Spleen (tissue), 13 donors: ENCODE measurements at places on chromosomes 6 and 20. TPM values are rescaled to one million over a fixed set of nuclear protein-coding genes. Genes with fewer than 3 reads are reported as not detected.
A peak's percentile ranks its signal among the peaks of the same experiment; 100 is the strongest.

- DNase-seq, result no peak
- peak overlapping the region; percentile 75 for H3K27ac ChIP-seq
- peaks cover 11% of the 10 kb centered on the region for H3K4me1 ChIP-seq
- H3K36me3 ChIP-seq, result peaks cover 30% of the 10 kb centered on the region
Measured at GRCh38 chr6:106637717-106638341, 8.5 kb downstream of the QRSL1 start.

- H3K27ac ChIP-seq, result no peak overlapping the region
- H3K36me3 ChIP-seq, result peaks cover 17% of the 10 kb centered on the region
- no peak overlapping the region for H3K4me3 ChIP-seq
- H3K27me3 ChIP-seq, result no peaks in the 10 kb centered on the region
Measured at GRCh38 chr6:132498638-132499037, 14.3 kb downstream of the STX7 start.

GRCh38 chr6:118617417-118617816, 34.0 kb downstream of the CEP85L start:
- H3K4me3 ChIP-seq, result no peak overlapping the region
- no peaks in the 10 kb centered on the region for H3K4me1 ChIP-seq
- H3K27ac ChIP-seq, result no peak overlapping the region
- no peaks in the 10 kb centered on the region for H3K27me3 ChIP-seq
- H3K36me3 ChIP-seq, result no peaks in the 10 kb centered on the region

DNA sequence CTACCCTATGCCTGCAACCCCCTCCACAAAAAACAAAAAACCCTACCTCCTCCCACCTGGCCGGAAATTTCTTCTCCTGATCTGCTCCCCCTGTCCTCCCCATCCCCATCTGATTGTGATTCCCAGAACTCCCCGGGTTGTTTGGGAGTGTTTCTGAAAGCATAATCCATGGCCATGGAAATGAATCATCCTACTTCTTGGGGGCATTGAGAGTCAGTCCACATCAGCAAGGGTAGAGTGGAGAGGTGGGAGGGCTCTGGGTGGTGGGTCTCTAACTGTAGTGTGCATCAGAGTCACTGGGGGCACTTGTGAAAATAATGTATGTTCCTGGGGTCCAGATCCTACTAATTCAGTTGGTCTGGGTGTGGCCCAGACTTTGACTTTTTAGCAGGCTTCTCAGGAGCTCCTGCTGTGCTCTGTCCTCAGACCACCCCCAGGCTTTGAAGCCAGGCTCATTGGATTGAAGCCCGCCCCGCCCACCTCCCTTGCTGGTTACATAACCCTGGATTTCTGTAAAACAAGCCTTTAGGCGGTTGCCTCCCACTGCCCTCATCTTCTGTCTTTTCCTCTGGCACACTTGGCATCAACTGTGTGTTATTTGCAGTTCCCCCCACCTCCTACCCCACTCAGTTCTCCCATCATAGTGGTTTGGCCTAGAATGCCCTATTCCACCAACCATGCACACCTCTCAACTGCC, 10.5 kb downstream of the PIGT start:
- H3K4me3 ChIP-seq, result no peak overlapping the region
- peaks cover 64% of the 10 kb centered on the region for H3K36me3 ChIP-seq
- no peak for DNase-seq
- no peaks in the 10 kb centered on the region for H3K4me1 ChIP-seq

DNA sequence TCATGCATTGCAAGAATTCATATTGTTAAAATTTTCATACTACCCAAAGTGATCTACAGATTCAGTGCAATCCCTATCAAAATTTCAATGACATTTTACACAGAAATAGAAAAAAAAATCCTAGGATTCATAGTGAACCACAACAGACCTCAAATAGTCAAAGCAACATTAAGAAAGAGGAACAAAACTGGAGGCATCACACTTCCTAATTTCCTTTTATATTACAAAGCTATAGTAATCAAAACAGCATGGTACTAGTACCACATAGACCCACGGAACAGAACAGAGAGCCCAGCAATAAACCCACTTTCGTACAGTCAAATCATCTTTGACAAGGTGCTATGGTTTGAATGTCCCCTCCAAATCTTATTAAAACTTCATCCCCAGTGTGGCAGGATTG, 39.7 kb downstream of the NTSR1 start:
- H3K27me3 ChIP-seq, result no peaks in the 10 kb centered on the region
- no peak for DNase-seq
- no peak overlapping the region for H3K27ac ChIP-seq
- no peaks in the 10 kb centered on the region for H3K4me1 ChIP-seq
- no peak overlapping the region for H3K4me3 ChIP-seq

GRCh38 chr6:1873781-1874180, 264.1 kb downstream of the FOXC1 start:
- no peak overlapping the region for H3K4me3 ChIP-seq
- H3K27ac ChIP-seq, result no peak overlapping the region
- H3K27me3 ChIP-seq, result no peaks in the 10 kb centered on the region
- no peaks in the 10 kb centered on the region for H3K36me3 ChIP-seq
- H3K4me1 ChIP-seq, result no peaks in the 10 kb centered on the region

GRCh38 chr6:15511248-15512125, 151.3 kb downstream of the DTNBP1 start:
- H3K27me3 ChIP-seq, result no peaks in the 10 kb centered on the region
- no peak overlapping the region for H3K27ac ChIP-seq
- DNase-seq, result peak; percentile 57
- peaks cover 100% of the 10 kb centered on the region for H3K36me3 ChIP-seq
- no peak overlapping the region for H3K4me3 ChIP-seq
- peaks cover 11% of the 10 kb centered on the region for H3K4me1 ChIP-seq

GRCh38 chr6:132147530-132148011, 196.4 kb upstream of the CCN2 start:
- H3K36me3 ChIP-seq, result no peaks in the 10 kb centered on the region
- no peaks in the 10 kb centered on the region for H3K27me3 ChIP-seq
- no peak overlapping the region for H3K27ac ChIP-seq
- no peak for DNase-seq

- no peak overlapping the region for H3K27ac ChIP-seq
- no peaks in the 10 kb centered on the region for H3K36me3 ChIP-seq
- no peaks in the 10 kb centered on the region for H3K4me1 ChIP-seq
- peak; percentile 38 for DNase-seq
- H3K4me3 ChIP-seq, result no peak overlapping the region
Measured at GRCh38 chr6:168120390-168121302, 41.6 kb upstream of the FRMD1 start.

DNA sequence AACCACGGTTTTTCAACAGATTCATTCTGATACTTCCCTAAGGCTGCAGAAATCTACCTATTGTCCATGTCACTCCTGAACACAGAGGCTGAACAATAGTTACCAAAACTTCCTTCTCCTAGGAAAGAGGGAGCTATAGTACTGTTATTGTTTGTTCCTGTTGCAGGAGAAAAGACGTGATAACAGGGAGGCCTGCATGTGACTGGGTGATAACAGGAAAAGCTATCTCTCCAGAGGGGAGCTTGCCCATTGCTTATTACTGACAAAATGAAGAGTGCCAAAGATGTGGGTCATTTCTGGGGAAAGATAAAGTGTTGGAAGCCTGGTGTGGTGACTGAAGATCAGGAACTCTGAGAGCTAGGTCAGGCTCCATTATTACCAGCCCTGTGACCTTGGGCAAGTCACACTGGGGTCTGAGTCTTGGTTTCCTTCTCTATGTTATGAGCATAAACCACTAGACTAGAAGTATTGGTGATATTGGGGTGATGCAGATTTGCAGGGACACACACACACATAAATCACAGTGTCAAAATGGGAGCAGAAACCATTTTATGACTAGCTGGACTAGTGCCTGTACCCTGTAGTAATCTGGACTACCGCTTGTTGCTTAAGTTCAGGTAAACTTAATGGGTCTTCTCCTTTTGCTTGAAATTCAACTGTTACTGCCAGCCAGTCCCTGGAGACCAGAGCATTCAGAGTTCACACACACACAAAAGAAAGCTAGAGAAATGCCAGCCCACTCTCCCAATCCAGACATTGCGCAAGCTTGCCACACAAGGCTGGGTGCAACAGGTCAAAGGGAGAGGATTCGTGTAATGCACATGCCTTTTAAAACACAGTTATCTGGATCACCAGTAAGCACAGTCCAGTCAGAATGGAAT, 136.0 kb upstream of the CNR1 start:
- no peaks in the 10 kb centered on the region for H3K36me3 ChIP-seq
- H3K4me3 ChIP-seq, result no peak overlapping the region
- no peak for DNase-seq
- H3K27ac ChIP-seq, result no peak overlapping the region

DNA sequence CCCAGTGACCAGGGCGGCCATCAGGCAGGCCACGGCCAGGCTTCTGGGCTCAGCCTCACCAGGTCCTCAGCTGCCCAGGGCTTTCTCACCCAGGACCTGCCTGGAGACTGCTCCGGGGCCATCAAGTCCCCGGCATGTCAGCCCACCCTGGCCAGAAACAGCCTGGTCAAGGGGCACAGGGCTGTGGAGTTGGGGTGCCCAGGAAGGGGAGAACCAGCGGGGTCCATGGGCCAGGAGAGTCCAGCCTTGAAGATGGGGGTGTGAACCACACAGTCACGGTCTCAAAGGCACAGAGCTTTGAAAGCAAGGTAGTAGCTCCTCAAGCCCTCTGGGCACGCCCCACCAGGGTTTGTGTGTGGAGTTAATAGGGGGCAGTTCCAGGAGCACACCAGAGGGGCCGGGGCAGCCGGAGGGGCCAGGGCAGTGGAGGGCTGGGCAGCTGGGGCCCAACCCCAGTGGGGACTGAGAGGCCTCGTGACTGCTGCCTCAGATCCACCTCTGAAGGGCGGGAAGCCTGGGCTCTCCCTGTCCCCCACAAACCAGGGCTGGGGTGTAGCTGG, 48.0 kb upstream of the BHLHE23 start:
- no peaks in the 10 kb centered on the region for H3K36me3 ChIP-seq
- peaks cover 30% of the 10 kb centered on the region for H3K27me3 ChIP-seq
- H3K4me3 ChIP-seq, result no peak overlapping the region
- no peak overlapping the region for H3K27ac ChIP-seq
- peak; percentile 51 for DNase-seq

GRCh38 chr6:168313431-168314011, 6.1 kb downstream of the DACT2 start:
- DNase-seq, result no peak
- no peaks in the 10 kb centered on the region for H3K27me3 ChIP-seq
- H3K4me1 ChIP-seq, result no peaks in the 10 kb centered on the region
- no peak overlapping the region for H3K4me3 ChIP-seq
- H3K27ac ChIP-seq, result no peak overlapping the region

GRCh38 chr6:111201764-111202163, 114.5 kb downstream of the SLC16A10 start:
- no peaks in the 10 kb centered on the region for H3K4me1 ChIP-seq
- no peak overlapping the region for H3K4me3 ChIP-seq
- DNase-seq, result no peak
- no peaks in the 10 kb centered on the region for H3K27me3 ChIP-seq
- H3K27ac ChIP-seq, result no peak overlapping the region

DNA sequence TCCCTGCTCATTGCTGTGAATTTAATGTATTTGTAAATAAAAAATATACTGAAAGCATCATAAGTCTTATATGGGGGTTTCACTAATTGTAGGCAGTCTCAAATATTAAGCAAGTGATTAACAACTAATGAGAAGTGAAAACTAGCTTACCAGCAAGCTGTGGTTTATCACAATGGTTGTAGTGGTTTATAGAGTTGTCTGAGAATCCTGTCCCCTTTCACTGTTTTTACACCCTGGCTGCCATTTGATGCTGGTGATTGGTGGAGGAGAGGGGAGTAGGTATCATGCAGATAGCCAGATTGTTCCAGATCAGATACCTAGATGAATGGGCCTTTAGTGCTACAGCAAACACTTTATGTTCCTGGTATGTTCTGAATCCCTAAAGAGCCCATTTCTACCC, 6.0 kb downstream of the MKKS start:
- no peaks in the 10 kb centered on the region for H3K27me3 ChIP-seq
- no peak overlapping the region for H3K4me3 ChIP-seq
- no peak overlapping the region for H3K27ac ChIP-seq
- DNase-seq, result no peak
- H3K36me3 ChIP-seq, result peaks cover 17% of the 10 kb centered on the region

- no peaks in the 10 kb centered on the region for H3K27me3 ChIP-seq
- H3K4me3 ChIP-seq, result no peak overlapping the region
- no peaks in the 10 kb centered on the region for H3K4me1 ChIP-seq
- no peak overlapping the region for H3K27ac ChIP-seq
- DNase-seq, result no peak
Measured at GRCh38 chr6:72873433-72873832, 251.6 kb downstream of the KCNQ5 start.

- no peaks in the 10 kb centered on the region for H3K36me3 ChIP-seq
Measured at GRCh38 chr6:21396313-21396712, 197.2 kb upstream of the SOX4 start.

DNA sequence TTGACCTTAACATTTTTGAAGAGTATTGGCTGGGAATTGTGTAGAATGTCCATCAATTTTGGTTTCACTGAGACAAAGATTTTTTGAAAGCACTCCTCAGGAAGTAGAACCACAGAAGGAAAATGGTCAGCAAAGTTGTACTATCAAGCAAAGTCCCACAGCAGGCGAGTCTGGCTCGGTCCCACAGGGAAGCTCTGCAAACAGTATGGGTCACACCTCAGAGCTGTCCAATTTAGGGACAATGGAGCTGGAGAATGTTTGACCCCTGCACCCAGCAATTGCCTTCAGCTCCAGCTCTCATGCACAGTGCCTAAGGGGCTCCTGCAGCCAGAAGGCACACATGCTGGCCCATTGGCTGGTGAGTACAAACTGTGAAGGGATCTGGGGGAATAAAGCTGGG, 147.0 kb downstream of the MAFB start:
- no peaks in the 10 kb centered on the region for H3K36me3 ChIP-seq
- no peaks in the 10 kb centered on the region for H3K27me3 ChIP-seq
- H3K4me1 ChIP-seq, result no peaks in the 10 kb centered on the region

- DNase-seq, result no peak
- H3K27me3 ChIP-seq, result no peaks in the 10 kb centered on the region
- H3K27ac ChIP-seq, result no peak overlapping the region
- H3K4me3 ChIP-seq, result no peak overlapping the region
- H3K4me1 ChIP-seq, result no peaks in the 10 kb centered on the region
Measured at GRCh38 chr20:47659904-47660601, 125.2 kb downstream of the SULF2 start.

GRCh38 chr20:63032861-63033793, 26.4 kb upstream of the BHLHE23 start:
- peaks cover 97% of the 10 kb centered on the region for H3K27me3 ChIP-seq
- H3K36me3 ChIP-seq, result no peaks in the 10 kb centered on the region

DNA sequence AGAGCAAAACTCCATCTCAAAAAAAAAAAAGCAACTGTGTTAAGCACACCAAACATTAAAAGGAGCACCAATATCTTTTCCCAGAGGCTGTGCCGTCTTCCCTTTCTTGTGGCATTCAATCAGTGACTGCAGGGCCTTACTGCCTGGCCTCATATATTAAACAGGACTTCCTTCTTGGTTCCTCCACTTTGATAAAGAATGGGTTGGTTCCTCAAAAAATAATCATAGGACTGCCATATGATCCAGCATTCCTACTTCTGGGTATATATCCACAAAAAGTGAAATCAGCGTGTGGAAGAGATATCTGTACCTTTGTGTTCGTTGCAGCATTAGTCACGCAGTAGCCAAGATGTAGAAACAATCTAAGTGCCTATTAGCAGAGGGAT, 40.3 kb upstream of the GFOD1 start:
- peaks cover 62% of the 10 kb centered on the region for H3K4me1 ChIP-seq
- H3K4me3 ChIP-seq, result no peak overlapping the region
- no peak for DNase-seq
- H3K27ac ChIP-seq, result peak overlapping the region; percentile 88
- no peaks in the 10 kb centered on the region for H3K27me3 ChIP-seq

Gene RFX6
- total RNA-seq, result not detected

Gene EPHA7
- total RNA-seq, result 11.5 TPM

Gene RAB44
- 3.5 TPM for total RNA-seq

Gene IRF4
- total RNA-seq, result 39.2 TPM

Gene MUC21
- not detected for total RNA-seq

Gene PPIL6
- 0.85 TPM for total RNA-seq

Gene MYCT1
- total RNA-seq, result 66.4 TPM

Gene GJA10
- not detected for total RNA-seq

Gene POU3F2
- total RNA-seq, result not detected
